ENCODE measurements at places on chromosomes 3 and 15. TPM values are rescaled to one million over a fixed set of nuclear protein-coding genes. Genes with fewer than 3 reads are reported as not detected.

The RTP3 gene
- total RNA-seq = not detected

DNA sequence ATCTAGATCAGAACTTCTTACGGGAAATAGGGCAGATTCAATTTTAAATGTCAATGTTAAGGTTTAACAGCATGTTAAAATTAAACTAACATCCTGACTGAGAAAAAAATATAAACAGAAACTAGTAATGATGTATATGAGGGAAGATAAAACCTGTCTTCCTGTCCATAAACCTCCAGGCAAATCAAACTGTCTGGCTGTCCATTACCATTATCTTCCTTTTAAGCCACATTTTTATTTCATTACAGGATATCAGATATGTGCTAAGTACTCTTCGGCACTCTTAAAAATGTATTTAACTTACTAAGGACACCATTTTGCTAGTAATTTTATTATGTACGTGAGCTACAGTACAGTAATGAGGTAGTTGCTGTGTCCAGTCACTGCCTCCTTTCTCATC lies 1461.7 kb upstream of the ALCAM start:
- DNase-seq = no peak

DNA sequence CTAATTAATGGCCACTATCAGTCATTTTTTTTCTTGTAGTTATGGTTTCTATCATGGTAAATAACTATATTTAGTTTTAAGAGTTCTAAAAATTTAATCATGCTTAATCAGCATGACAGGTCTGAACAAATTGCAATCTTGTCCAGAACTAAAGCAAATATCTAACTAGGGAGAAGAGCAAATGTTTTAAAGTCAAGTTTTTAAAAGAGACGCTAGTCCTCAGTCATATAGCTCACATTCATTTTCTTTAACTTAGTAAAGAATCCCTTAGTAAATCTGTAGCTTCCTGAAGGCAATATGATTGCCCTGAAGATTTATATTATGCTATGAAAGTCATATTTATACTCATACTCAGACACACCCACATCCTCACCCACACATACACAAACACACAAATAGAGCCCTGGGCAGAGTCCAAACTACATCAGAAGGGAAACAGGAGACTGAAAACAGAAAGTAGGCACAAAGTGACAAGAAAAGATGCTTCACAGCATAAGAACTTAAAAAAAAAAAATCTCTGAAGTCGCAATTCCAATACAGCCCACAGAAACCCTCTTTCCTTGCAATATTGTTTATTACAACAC lies 1149.1 kb downstream of the SI start:
- no peak for DNase-seq

- no peak for DNase-seq
Observed at GRCh38 chr3:76866729-76867408, 173.0 kb upstream of the ROBO2 start.

The ZNF502 gene
- total RNA-seq = 2.3 TPM

The CCK gene
- total RNA-seq = 3.5 TPM

- DNase-seq = no peak
Observed at GRCh38 chr15:49877117-49877872, 241.7 kb downstream of the ATP8B4 start.

DNA sequence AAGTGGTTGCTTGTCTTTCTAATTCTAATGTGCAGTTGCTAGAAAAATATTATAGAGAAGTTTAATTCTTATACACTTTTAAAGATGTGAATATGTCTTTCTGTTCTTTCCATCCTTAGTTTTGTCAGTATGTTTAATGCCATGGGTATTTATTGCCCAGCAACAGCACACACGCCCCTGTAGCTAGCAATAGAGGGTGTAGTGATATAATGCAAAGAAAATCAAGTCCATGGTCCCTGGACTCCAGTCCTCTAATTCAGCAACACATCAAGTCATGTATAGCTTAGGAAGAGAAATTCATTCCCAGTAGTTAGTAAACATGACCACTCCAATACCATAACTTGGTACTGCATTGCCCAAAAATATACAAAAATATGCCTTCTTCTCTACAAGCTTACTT lies 292.4 kb upstream of the NR2F2 start:
- no peak for DNase-seq

The RHO gene
- not detected for total RNA-seq

All from Peyer's patch (tissue), 4 donors.